ENCODE measurements at places on chromosomes 5 and 9. TPM values are rescaled to one million over a fixed set of nuclear protein-coding genes. Genes with fewer than 3 reads are reported as not detected.

- DNase-seq: no peak
These were observed 541.1 kb downstream of the NR2F1-AS1 start for GRCh38 chr5:93039888-93040287.

MOB3B gene
- total RNA-seq: 2.1 TPM

DNA sequence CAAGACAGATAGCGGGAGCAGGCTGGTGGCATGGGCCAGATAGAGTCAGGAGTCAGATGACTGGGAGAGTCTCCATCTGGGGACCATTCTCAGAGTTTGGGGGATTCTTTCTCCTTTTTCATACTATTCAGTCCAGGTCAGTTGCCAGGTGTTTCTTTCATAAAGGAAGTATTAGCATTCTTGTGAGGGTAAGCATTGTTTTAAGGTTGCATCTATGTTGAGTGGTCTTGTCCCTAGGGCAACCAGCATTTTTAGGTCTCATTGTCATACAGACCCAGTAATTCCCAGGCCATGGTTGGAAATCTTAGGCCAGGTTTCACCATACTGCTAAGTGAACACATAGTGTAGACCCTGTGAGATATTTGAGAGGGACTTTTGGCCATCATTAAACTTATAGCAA is 122.3 kb upstream of the POC5 start:
- DNase-seq: no peak

AGXT2 gene
- not detected for total RNA-seq

- no peak for DNase-seq
These were observed 103.6 kb upstream of the EFNA5 start for GRCh38 chr5:107774316-107774715.

- peak; percentile 66 for DNase-seq
These were observed 1.6 kb downstream of the FSTL4 start for GRCh38 chr5:133610489-133611356.

GRCh38 chr5:106080535-106080934 is 1590.2 kb downstream of the EFNA5 start:
- DNase-seq: no peak
